ENCODE measurements at places on chromosomes 7 and 10.

DNA sequence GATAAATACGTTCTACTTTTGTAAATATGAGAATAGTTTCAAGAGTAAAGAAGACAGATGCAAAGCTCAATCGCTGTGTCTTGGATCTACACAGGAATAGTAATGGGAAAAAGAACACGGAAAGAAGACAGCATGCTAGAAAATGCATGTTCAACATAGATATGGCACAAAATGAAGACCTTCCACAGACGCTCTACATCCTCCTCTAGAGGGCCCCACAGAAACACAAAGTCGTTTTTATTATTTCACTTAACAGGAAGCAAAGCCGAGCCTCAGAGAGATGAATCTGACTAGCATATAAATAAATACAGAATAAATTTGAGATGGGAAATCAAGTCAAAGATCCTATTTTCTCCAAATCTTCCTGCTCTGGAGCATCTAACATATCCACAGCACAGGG, 292.6 kb downstream of the PARD3 start:
- peak; percentile 35 for DNase-seq

DNA sequence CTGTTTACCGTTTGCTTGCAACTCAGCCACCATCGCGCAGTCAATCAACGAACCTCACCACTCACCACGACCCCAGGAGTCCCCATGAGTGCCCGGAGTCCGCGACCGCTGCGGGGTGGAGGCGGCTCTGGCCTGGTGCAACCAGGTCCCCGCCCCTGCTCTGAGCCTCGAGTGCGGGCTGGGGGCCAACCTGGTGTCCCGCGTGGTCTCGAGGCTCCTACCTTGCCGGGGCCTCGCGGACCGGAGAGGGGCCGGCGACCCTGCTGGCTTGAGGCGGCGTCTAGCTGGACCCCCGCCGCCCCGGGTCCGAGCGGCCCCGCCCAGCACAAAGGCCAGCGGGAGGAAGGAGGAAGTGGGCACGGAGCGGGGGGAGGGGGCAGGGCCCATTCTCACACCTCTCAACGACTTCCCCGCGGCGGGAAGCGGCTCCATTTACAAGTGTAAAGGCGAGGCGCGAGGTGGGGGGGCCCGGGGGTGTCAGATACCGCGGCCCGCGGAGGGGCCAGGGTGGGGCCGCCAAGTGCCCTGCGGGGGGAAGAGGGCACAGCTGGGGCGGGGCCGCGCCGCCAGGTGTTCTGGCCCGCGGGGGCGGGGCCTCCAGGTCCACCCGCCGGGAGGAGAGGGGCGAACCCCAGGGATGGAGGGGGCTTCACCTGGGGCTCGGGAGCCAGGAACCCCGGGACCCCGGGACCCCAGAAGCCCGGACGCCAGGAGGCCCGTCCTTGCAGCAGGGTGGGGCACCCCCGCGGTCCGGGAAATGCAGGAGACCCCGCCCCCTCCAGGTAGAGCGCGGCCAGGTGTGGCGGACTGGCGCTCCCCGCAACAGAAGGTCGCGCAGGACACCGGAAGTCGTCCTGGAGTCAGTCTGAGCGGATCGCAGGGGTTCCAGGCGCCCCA, 8.6 kb downstream of the CTBP2 start:
- no peak for DNase-seq

DNA sequence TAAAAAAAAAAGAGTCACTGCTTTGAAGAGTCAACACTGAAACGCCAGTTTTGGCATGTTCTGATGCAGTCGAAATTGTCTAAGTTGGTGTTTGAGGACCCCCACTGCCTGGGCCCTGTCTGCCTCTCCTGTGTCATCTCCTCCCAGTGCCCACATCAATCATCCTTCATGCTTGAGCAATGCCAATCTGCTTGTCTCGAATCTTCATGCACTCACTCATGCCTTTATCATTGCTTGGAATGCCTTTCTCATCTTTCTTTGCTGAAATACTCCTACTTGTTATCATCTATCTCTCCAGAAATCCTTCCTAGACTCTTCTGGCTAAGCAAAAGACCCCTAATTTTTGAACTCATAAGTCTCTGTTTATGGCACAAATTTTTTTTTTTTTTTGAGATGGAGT, 42.1 kb upstream of the PLPP4 start:
- DNase-seq = no peak

- DNase-seq = no peak
Observed at GRCh38 chr7:82266081-82266480, 177.5 kb downstream of the CACNA2D1 start.

DNA sequence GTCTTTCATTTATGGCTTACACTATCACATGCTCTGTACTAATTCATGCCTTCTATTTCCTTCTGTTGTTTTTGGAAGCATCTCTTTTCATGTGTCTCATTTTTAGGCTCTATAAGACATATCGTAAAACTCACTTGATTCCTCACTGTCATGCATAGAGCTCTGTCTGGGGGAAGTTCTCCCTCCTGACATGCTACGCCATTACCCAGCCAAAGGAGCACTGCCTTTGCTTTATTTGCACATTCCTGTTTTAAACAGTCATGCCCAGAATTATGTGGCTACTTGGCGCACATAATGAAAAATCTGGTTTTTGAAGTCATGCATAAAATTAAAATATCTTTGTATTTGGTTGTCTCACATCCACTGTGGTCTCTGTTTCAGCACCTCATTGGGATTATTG, 17.6 kb upstream of the AKR1C3 start:
- peak; percentile 7 for DNase-seq

DNA sequence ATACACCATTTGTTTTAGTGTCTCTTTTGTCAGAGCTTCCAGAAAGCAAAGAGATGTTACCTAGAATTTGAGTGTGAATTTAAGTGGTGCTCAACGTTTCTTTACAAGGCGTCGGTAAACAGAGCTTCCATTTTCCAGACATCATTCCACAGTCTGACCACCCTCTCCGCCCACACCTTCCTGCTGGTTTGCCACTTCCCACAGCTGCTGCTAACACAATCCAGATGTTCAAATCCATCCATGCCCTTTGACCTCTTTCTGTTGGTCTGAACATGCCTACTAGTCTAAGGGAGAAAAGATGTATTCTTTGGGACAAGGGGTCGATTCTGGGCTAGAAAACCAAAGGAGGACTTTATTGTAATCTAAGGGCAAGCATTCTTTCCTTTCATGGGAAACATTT, 86.1 kb downstream of the FAM107B start:
- peak; percentile 89 for DNase-seq

DNA sequence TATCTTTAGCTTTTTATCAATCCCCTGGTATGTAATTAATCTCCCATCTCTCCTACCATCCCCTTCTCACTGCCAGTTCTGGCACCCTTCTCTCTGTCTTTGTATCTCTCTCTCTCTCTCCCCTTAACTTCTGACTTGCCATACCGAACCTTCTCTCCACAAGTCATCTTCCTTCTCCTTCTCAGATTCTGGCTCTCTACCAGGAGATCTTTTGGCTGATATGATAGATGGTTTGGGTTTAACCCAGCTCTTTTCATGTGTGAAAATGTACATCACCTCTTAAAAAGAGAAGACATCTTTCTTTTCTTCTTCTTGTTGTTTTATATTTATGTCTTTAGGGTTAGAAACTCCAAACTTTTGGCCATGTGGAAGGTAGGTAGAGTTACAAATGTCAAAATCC, 196.7 kb downstream of the HGF start:
- DNase-seq = no peak

GRCh38 chr10:117993166-117993565, 53.6 kb downstream of the RAB11FIP2 start:
- DNase-seq = no peak

DNA sequence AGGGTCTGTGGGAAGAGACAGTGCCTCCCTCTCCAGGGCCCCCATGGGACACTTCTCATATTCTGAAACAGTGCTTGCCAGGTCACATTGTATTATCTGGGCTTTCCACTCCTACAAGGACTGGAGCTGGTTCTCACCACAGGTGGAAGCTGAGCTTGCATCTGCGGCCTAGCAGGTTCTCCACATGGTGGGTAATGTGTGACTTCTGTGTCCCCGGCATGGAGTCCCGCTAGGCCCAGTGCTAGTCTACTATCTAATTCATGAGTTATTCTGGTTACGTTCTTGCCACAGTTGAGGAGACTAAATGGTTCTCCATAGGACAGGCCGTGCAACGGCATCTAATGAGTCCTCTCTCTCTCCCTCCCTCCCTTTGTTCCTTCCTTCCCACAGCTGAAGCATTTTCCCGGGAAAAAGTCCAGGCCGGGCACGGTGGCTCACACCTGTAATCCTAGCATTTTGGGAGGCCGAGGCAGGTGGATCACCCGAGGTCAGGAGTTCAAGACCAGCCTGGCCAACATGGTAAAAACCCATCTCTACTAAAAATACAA, 27.7 kb downstream of the PRLHR start:
- DNase-seq = no peak

DNA sequence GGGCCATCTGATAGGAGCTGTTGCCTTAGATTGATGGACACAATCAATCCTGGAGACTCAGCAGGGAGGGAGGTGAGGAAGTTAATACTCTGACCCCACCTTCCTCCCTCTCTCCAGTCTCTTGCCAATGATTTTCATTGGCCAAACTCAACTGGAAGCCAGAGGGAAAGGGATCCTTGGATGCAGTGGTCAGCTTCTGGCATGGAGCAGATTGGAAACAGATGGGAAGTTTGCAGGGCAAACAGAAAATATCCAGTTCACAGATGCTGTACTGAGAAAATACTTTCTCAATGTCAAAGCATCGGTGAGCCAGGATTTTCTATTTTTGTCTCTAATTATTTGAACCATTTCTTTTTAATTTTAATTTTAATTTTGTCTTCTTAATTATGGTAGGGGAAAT, 170.8 kb downstream of the BBS9 start:
- DNase-seq = no peak

DNA sequence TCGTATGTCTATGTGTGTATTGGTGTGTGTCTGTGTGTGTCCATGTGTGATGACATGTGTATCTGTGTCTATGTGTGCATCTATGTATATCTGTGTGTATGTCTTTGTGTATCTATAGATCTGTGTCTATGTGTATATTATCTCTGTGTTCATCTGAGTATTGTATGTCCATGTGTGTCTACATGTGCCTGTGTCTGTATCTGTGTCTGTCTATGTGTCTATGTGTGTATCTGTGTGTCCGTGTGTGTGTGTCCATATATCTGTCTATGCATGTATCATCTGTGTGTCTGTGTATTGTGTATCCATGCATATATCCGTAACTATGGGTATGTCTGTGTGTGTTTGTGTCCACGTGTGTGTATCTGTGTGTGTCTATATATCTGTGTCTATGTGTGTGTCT, 2.7 kb upstream of the FAM20C start:
- no peak for DNase-seq

DNA sequence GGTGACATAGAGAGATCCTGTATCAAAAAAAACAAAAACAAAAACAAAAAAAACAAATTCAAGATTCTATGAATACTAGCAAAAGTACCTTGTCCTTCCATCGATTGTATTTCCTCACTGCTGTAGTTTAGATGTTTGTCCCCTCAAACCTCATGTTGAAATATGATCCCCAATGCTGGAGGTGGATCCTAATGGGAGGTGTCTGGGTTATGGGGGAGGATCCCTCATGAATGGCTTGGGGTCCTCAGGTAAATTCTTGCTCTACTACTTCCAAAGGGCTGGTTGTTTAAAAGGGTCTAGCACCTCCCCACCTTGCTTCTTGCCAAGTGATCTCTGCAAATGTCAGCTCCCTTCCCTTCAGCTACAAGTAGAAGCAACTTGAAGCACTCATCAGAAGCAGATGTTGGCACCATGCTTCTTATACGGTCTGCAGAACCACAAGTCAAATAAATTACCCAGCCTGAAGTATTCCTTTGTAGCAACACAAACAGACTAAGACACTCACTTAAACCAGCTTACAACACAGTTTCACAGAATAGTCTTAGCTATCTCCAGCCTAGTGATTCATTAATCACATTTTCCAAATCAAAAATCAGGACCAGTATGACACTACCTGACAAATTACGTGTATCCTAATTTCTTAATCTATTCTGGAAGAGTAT, 20.7 kb downstream of the ABI1 start:
- DNase-seq = peak; percentile 74

GRCh38 chr7:36790311-36790787, 66.1 kb upstream of the AOAH start:
- DNase-seq = no peak

GRCh38 chr7:36787933-36788378, 63.7 kb upstream of the AOAH start:
- no peak for DNase-seq

DNA sequence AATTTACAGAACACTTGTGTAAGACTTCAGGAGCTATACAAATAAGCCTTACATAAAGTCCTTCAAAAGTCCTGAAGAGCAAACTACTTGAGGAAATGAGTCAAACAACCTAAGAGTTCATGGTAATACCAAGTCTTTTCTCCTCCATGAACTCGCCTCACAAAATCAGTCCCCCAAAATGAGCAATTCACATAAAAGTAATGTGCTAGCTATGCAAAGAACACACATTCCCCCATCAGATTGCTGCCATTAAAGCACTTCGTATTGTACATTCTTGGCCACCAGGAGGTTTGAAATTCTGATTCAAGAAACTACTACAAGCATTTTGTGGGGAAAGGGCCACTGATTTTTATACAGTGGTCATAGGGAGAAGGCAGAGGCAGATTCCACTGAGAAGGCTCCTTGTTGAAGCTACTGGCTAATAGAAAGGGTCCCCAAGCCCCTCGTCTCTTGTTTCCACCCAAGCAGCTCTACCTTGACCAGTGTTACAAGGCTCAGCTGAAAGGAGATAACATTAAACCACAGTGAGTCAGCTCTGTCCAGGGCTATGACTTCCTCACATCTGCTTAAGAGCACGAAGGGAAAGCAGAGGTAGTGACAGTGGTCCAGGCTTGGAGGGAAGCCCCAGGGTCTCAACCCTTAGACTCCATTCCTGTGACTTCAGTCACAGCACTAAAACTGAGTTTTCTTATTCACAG, 115.2 kb upstream of the CDK1 start:
- DNase-seq = peak; percentile 47

DNA sequence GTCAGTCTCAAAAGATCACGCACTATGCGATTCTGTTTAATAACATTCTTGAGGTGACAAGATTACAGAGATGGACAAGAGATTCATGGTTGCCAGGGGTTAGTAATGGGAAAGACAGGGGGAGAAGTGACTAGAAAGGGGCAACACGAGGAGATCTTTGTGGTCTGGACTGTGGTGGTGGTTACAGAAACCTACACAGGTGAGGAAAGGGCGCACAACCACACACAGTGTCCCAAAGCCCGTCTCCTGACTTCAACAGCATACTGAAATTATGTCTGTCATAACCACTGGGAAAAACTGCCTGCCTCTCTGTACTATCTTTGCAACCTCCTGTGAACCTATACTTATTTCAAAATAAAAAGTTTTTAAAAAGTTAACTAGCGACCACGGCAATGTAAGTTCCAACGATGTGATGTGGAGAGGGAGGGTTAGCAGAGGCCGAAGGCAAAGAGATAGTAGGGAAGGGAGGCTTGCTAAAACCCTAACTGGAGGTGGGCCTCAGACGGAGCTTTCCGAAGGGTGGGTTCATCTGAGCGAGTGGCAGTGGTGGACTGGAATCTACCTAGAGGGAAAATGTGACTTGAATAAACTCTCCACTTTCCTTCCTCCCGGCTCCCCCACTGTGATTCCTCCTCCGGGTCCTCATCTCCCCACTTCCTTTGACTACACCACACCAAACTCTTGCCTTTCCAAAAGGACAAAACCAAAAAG, 43.7 kb downstream of the GNA12 start:
- no peak for DNase-seq

All from IMR-90 (cell line).